Urinary bladder (tissue), 4 donors: ENCODE measurements at places on chromosomes 11 and 22.

DNA sequence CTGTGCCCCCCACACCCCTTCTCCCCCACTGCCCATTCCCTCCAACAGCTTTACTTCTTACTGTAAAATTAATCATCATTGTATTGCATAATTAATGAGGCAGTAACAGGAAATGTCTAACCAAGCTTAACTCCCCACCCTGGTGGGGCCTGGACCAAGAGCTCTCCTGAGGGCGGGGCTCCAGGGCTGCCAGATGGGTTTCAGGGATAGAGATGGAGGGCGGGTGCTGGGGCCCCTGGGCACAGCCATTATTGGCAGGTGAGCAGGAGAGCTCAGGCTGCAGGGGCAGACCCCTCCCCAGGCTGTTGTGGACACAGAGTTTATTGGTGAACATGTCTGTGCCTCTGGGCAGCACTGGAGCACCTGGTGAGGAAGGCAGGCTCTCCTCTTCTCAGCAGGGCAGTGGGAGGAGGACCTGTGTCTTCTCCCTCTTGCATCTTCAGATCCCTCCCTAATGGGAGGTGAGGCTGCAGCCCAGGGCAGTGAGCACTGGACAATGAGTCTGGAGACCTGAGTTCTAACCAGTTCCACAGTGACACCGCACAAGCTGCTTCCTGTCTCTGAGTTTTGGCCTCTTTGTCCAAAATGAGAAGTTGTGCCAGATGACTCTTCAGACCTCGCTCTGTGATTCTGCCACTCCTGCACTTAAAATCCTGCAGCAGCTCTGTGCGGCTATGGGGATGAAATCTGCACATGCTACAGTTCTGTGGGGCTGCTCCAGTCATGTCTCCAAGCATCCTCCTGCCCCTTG lies 233.3 kb downstream of the CEP164 start:
- no peak for DNase-seq

DNA sequence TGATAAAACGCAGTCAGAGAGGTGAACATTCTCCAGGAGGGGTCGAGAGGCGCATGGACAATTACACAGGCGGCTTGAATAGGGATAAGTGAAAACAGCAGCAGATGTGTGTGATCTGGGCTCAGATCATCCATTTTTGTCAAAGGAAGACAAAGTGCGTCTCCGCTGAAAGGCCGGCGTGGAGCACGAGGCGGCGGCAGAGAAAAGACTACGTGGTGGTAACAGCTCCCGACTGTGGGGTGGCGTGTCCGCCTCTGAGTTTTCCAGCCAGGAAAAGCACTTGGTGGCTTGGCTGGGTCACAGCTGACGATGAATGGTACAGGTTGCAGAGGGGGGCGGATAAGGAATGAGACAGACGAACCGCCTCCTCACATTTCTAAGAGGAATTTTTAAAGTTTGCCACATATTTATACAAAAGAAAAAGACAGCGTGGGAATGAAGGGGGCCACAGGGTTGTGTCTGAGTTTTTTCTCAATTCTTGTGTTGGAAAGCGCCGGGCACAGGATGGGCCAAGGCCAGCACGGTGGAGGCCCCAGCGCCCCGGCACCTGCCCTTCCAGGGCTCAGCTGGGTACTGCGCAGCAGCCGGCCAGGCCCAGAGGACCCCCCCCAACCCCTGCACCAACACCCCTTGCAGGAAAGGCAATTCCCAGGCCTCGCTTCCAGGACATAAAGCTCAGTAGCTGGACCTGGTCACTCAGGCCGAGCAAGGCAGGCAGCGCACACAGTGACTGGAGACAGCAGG lies 80.4 kb downstream of the TRMU start:
- DNase-seq = no peak

GRCh38 chr11:61947486-61948210 lies 2.5 kb upstream of the BEST1 start:
- peak; percentile 87 for DNase-seq

DNA sequence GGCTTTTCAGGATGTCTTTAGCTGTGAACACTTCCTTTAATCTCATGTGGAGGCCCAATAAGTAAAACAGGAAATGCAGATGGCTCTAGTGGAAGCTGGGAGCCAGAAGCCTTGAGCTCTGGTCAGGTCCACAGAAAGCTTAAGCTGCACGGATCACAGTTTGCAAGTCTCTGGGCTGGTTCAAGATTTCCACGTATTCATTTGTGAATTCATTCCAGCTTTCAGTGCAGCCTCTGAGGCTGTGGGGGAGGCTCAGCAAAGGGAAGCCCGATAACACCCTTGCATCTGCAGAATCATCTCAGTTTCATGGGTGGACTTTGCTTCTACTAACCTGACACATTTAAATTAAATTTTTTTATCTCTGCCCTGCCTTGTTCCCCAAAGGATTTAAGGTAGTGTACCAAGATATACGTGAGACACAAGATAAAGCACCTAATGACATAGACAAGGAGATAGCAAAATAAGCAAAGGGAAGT lies 65.6 kb downstream of the ISX start:
- no peak for DNase-seq

- no peak for DNase-seq
These were observed 90.8 kb downstream of the ABTB2 start for GRCh38 chr11:34267013-34267412.

GRCh38 chr11:86673872-86674750 lies 1.7 kb upstream of the ME3 start:
- DNase-seq = no peak

DNA sequence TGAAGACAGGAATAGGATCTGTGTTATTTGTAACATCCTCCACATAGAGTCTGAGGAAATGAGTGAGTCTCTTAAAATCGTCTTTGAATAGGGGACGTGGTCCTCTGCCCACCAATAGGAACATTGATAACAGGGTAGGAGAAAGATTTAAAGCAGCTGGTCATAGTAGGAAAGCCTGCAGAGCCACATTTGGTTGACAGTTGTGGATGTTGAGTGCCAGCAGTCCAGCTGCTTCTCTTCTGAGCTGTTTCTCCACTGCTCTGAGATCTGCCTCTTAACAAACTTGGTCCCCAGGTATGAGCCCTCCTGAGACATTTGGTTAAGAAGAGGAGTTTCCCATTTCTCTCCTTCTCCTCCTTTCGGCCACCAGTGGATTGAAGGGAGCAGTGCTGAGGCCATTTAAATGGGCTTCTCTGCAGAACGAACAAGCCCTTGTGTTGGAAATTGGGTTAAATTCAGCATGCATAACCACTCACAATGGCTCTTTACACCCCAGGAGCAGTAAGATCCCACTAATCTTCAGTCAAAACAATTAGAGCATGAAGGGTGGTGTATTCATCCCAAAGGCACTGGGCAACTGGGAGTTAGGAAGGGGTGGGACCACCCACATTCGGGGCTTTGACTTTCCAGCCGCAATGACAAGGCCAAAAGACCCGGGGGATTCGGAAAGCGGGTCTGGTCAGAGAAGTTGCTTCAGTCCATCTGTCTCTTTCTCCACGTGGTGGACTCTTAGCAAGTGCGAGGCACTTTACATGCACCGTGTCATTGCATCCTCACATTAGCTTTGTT lies 32.3 kb downstream of the MIAT start:
- DNase-seq = no peak

GRCh38 chr11:81104051-81104450 lies 1629.6 kb downstream of the FAM181B start:
- no peak for DNase-seq

- DNase-seq = no peak
These were observed 44.2 kb downstream of the SYTL2 start for GRCh38 chr11:85766721-85767161.

DNA sequence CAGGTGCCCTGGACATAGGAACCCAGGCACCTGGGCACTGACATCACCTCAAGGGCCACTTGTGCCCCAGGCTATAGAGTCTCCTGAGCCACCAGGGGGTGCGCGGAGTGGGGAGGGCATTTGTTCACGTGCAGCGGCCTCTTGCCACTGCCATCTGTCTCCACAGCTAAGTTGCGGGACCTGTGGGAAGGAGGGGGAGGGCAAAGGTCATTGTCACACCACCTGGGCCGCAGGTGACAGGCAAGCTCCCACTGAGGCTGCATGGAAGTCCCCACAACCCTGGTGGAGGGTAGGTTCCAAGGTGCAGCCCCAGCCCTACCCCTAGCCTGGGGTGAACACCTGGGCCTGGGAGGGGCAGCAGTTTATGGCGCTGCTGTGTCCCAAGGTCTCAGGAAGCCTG lies 79.5 kb downstream of the PIWIL3 start:
- DNase-seq = no peak

DNA sequence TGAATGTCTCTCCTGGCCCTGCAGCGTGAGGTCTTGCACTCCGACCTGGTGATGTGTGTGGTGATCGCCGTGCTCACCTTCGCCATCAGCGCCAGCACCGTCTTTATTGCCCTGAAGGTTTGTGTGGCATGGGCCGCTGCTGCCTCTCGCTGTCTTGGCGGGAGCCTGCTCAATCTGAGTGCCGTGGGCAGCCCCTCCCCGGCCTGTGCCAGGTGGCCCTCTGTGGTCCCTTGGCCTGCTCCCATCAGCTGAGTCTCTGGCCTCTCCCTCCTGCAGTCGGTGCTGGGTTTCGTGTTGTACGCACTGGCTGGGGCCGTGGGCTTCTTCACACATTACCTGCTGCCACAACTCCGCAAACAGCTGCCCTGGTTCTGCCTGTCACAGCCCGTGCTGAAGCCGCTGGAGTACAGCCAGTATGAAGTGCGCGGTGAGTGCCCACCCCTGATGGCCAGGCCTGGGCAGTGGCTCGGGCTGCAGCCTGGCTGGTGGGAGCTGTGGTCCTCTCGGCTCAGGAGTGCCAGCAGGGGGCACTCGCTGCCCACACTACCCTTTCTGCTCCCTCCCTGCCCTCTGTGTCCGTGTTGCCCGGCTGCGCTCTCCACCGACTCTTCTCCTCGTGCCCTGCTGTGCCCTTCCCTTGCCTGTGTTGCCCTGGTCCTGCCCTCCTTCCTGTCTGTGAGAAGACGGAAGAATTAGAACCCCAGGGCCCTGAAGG lies 10.2 kb downstream of the PCNX3 start:
- no peak for DNase-seq

GRCh38 chr11:2777871-2778629 lies 78.3 kb upstream of the KCNQ1OT1 start:
- no peak for DNase-seq

- DNase-seq = no peak
These were observed 39.5 kb upstream of the CLNS1A start for GRCh38 chr11:77677138-77677537.

DNA sequence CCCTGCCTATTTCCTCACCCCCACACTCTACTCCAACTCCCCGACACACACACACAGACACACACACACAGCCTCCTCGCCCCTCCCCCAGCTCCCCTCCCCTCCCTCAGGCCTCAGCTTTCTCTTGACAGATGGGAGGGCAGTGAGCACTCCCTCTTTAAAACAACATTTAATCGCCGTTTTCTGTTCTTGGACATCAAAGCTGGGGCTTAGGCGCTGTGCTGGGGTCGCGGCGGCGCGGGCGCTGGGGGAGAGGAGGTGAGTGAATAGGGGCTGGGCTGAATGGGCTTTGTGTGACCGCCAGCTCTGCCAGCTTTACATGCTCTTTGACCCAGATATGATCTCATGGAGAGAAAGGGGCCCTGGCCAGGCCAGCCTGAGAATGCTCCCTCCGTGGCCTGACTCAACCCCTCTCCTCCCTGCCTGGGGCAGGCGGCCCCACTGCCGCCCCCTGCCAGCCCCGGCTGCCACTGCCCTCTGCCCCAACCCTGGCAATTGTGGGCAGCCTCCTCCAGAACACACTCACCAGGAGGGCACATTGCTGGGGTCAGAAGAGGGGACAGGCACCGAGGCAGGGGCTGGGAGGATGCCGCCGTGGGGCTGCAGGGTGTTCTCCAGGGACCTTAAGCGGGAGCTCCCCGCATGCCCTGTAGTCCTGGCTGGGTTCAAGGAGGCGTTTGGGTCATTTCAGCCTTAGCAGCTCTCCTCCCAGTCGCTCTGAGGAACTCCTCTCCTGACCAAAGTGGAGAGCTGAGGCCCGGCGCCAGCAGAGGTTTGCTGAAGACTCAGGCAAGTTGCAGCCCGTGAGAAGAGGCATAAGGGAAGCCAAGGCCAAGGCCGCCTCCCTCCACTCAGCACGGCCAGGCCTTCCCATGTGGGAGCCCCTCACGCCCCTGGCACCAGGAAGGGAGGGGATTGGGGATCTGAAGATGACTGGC lies 38.3 kb upstream of the NNMT start:
- DNase-seq = no peak

- DNase-seq = no peak
These were observed 394.4 kb downstream of the OPCML start for GRCh38 chr11:133137939-133138338.

- no peak for DNase-seq
These were observed 51.7 kb upstream of the FTH1 start for GRCh38 chr11:62018981-62019664.

DNA sequence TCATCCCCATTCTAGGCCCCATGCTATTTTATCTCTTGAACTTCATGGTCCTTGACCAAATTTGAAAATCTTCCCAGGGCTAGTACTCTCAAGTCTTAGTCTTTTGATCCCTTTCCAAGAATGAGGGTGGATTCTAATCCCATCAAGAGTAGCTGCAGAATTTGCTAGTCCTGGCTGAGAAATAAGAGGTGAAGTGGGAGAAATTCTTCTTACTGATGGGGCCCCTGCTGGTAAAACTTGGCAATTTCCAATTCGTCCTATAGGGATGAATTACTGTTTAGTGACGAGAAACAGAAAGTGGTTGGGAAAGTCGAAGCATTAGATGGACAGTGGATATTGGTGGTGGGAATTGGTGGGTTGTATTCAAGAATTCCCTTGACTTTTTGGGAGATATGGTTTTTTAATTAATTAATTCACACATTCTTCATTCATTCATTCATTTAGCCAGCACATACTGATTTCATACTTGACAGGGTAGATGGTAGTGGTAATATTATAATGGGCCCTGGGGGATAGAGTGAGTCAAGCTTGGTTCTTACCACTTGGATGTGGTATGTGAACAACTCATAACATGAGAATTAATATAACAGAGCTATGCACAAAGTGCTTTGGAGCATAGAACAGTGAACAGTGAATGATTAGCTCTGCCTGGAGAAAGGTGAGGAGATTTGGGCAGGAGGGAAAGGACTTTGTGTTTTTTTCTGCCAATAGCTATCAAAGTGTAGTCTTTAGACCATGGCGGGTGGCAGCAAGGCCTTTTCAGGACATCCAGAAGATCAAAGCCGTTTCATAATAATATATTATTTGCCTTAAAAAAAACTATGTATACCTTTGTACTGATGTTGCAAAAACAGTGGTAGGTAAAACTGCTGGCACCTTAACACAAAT lies 103.8 kb downstream of the STIM1 start:
- DNase-seq = no peak

- DNase-seq = no peak
These were observed 8.3 kb downstream of the SEC14L6 start for GRCh38 chr22:30538280-30538679.

- no peak for DNase-seq
These were observed 15.8 kb downstream of the TMEM258 start for GRCh38 chr11:61776561-61777075.

- no peak for DNase-seq
These were observed 323.3 kb upstream of the ZC3H12C start for GRCh38 chr11:109769858-109770257.
